ENCODE measurements at places on chromosomes 2 and 18.

- DNase-seq, result no peak
These were observed 24.2 kb downstream of the TNS1 start for GRCh38 chr2:217978536-217979150.

GRCh38 chr2:240457223-240458043 lies 22.0 kb downstream of the GPC1 start:
- no peak for DNase-seq

DNA sequence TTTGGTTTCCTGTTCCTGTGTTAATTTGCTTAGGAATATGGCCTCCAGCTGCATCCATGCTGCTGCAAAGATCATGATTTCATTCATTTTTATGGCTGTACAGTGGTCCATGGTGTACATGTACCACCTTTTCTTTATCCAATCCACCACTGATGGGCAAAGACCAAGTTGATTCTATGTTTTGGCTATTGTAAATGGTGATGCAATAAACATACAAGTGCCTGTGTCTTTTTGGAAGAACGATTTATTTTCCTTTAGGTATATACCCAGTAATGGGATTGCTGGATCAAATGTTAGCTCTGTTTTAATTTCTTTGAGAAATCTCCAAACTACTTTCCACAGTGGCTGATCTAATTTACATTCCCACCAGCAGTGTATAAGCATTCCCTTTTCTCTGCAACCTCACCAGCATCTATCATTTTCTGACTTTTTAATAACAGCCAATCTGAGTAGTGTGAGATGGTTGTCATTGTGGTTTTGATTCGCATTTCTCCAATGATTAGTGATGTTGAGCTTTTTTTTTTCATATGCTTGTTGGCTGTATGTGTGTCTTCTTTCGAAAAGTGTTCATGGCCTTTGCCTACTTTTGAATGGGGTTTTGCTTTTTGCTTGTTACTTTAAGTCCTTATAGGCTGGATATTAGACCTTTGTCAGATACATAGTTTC lies 19.4 kb downstream of the EXOC6B start:
- DNase-seq, result no peak

- no peak for DNase-seq
These were observed 80.8 kb downstream of the RTN4 start for GRCh38 chr2:54969295-54969939.

GRCh38 chr18:30481871-30482270 lies 560.7 kb downstream of the DSC3 start:
- DNase-seq, result no peak

DNA sequence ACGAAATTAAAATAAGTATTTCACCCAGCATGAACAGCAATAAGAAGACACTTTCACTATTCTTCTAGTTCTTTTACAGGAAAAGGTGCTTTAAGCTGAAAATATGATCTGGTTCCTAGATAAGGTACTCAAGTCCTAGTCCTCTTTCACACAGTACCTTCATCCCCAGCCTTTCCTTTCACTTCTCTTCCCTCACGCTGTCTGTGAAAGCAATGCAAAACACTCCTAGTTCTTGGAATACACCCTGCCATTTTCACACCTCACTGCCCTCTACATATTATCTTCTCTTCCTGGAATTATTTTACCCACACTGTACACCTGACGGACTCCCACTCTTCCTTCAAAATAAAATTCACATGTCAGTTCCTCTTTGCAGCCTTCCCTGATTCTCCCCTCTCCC lies 82.9 kb downstream of the DNAH7 start:
- no peak for DNase-seq

Measured in RKO (cell line).